ENCODE measurements at places on chromosomes 4 and X.

DNA sequence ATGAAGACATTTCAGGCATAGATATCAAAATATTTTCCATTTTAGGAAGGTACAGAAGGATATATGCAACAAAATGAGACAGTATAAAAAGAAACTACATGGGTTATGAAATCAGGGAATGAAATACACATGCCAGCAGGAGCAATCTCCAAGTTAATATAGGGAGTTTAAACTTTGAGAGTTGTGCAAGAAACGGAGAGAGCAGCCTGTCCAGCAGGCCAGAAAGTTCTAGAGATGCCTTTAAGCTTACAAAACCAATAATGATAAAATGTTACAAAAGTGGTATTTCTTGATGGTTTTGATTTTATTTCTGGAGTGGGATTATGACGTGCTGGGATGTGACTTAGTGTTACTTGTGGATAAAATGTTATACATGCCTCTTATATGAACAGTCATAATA lies 2047.9 kb downstream of the ARAP2 start:
- DNase-seq = no peak

DNA sequence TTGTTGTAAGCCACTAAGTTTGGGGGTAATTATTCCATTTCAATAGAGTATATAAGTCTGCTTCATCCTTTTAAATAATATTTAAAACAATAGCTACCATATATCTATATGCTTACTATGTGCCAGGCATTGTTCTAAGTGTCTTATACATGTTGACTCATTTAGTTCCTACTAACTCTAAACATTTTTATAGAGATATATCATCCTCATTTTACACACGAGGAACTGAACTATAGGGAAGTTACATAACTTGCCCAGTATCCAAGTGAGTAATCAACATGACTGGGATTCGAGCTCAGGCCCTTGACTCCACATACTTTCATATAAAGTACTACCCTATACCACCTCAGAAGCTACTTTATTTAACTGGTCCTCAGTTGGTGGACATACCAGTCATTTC lies 175.3 kb upstream of the RAI2 start:
- no peak for DNase-seq

GRCh38 chrX:50889582-50889981 lies 21.0 kb upstream of the BMP15 start:
- DNase-seq = no peak

DNA sequence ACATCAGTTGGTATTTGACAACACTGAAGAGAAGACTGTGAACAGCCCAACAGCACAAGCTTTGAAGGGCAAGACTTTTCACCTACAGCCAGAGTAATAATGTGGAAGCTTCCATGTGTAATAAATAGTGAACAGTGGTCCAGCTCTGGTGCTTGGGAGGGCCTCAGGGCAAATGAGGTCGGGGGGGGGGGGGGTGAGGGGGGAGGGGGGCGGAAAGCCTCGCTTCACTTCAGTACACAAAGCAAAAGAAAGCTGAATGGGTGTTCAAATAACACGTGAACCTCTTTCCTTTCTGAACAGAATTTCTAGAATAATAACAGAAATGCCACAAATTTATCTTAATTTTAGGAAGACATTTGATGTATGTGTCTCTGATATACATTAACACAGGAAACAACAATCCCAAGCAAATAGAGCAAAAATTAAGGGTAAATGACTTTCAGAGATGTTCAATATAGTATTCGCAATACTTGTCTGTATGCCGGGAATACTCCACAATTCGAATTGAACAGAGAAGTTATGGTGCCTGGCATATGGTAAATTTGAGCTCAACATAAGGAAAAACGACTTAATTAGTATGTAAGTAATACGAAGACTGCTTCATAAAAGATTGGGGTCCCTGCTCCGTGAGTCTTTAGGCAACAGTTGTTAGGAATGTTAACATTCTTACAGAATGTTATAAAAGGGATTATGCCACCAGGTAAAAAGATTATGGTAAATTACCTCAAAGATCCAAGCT lies 92.6 kb downstream of the FRYL start:
- no peak for DNase-seq

GRCh38 chr4:55437356-55437796 lies 41.6 kb downstream of the TMEM165 start:
- no peak for DNase-seq

DNA sequence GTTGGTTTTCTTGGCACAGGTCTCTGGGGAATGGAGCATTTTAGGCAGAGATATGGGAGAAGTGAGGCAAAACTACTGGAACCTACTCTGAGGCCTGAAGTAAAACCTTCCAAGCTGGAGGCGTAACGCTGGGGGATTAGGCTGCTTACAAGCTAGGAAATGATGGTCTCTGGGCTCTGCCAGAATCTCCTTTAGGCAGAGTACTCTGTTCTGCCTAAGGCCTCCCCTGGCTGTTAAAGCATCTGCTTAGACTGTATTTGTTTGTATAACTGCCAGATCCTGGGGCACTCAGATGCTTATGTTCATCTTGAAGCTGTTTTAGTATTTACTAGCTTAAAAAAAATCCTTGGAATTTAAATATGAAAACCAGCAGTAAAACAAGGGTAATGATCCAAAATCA lies 822.2 kb downstream of the RPA4 start:
- no peak for DNase-seq

DNA sequence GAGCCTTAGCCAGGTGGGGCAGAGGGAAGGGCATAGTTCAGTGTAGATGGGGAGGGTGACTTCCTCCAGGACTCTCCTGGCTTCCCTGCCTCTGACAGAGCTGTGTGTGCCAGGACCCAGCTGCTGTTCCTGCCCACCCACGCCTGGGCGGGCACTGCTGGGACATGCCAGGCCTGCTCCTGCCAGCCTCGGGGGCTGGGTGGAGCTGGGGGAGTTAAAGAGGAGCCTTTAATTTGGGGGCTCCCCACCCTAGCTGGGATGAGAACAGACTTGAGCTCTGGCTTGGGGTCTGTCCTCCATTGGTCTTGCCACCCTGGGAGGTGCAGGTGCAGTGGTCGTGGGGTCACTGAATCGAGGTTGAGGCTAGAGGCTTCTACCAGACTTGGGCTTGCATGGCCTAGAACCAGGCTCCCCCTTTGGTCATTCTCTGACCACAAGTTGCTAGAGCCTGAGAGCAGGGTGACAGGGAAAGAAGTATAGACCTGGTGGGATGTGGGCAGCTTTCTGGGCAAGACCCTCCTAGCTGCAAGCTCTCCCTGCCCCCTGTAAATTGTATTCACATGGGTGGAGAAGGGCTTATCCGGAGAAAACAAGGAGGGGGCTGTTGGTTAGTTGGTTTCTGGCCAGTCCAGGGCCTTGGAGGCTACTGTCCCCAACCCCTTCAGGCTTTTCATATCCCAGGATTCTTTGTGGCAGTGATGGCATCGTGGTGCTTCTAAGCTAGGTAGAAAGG lies 5.7 kb downstream of the EFNB1 start:
- no peak for DNase-seq

- no peak for DNase-seq
Measured at GRCh38 chrX:69070949-69071650, 94.2 kb downstream of the PJA1 start.

DNA sequence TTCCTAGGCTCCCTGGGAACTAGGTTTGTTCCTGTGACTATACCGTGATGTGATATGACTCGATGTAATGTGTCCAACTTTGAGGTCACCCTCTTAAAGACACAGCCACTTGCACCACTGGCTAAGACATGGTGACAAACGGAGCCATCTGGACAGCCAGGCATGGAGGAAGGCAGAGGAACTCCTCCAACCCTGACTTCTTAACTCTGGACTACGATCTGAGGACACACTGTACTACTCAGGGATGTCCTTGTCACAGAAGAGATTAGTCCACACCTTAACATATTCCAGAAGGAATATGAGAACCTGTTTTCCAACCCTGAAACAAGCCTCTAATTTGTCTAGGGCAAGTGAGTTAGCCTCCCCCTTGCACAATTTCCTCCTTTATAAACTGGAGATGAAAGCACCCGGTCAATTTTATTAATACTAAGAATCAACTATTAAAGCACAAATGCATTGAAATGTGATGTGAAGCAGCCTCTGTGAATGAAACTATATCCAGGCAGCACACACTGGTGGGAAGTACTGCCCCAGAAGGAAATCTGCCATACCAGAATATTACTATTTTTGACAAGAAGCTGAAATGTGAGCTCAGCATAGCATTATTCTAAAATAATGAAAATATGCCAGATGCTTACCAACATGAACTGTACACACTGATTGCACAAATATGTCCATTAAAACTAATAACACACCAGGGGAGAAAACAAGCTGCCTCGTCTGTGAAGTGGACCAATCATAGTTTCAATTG lies 47.3 kb downstream of the TSPAN5 start:
- DNase-seq = no peak

Measured in stimulated activated CD8-positive, alpha-beta memory T cell treated with anti-CD3 and anti-CD28 coated beads, Interleukin-4, amount 100 ng/mL, for 48 hours (primary cell).